Mesothelial cell of epicardium (in vitro differentiated cells): ENCODE measurements at places on chromosomes 2 and 18.

DNA sequence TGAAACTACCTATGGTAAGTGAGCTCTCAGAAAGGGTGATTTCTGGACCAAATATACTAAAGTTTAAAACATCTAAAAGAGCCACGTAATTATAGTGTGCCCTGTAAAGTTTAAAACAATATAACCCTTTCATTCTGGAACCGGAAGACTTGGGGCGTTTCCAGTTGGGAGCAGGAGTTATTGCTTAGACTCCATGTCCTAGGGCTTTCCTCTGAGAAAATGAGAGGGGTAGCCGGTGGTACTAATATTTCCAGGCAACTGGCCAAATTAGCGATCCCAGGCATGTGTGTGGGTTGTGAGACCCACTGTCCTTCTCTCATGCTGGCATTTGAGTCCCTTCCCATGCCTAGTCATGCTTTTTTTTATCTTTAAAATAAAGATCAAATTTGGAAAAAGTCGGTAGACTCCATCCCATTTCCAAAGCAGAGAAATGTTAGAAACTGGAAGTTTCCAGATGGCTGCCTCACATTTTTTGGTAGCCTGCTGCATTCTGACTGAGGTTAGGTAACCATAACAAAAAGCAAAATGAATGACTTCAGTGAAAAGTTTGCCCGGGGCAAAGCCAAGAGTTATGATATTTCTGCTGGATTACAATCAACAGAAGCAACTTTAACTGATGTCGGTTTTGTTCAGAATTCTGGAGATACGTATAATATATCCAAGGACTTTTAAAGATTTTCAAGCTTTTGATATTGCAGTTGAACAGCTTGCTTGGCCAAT lies 227.4 kb downstream of the SS18 start:
- H3K4me3 ChIP-seq = no peak overlapping the region
- no peak for DNase-seq
- peaks cover 12% of the 10 kb centered on the region for H3K4me1 ChIP-seq
- no peaks in the 10 kb centered on the region for H3K36me3 ChIP-seq
- no peaks in the 10 kb centered on the region for H3K27me3 ChIP-seq

DNA sequence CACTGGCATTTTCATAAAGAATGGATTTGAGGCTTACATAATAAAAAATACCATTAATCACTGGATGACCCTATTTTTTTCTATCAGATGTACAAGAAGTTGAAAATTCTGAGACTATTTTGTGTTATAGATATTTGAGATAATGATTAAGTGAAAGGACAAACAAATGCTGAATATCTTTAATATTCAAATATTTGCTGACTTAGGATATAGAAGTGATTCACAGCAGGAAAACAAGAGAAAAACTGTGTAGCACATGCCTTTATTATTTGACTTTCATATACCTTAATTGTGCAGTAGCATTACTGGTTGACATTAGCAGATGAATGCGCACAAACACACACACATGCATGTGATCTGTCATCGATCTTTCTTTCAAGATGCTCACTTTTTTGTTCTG lies 766.5 kb downstream of the SATB2 start:
- H3K27me3 ChIP-seq = peaks cover 4% of the 10 kb centered on the region
- H3K27ac ChIP-seq = no peak overlapping the region
- no peak overlapping the region for H3K4me3 ChIP-seq
- no peaks in the 10 kb centered on the region for H3K36me3 ChIP-seq
- no peak for DNase-seq

DNA sequence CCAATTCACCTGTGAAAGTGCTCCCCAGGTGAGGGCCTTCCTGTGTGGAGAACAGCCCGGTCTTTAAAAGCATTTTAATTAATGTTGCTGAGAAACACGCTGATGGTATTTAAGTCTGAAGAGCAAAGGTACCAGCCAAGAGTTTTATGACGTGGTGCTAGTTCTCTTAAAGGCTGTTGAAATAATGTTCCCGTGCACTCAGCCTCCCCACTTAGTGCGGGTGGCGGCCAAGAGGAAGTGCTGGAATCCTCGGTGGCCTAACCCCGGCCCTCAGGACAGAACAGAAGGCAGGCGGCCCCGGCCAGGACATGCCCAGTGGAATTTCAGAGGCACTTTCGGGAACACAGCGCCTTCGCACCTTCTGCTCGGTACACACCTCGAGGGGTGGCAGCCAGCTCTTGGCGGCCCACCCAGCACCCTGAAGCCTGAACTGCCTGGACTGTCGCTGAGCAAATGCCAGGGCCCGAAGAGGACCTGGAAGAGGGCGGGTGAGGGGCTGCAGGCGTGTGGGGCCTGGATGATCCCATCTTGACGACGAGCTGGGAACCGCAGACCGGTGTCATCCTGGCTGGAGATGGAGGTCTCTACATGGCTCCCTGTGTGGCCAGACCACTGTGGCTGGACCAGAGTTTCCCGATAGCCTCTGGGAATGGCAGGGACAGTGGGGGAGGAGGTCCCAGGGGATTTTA lies 142.9 kb downstream of the ASB1 start:
- H3K27me3 ChIP-seq = peaks cover 4% of the 10 kb centered on the region
- no peak for DNase-seq
- no peak overlapping the region for H3K27ac ChIP-seq
- H3K4me1 ChIP-seq = peaks cover 16% of the 10 kb centered on the region
- H3K4me3 ChIP-seq = no peak overlapping the region

DNA sequence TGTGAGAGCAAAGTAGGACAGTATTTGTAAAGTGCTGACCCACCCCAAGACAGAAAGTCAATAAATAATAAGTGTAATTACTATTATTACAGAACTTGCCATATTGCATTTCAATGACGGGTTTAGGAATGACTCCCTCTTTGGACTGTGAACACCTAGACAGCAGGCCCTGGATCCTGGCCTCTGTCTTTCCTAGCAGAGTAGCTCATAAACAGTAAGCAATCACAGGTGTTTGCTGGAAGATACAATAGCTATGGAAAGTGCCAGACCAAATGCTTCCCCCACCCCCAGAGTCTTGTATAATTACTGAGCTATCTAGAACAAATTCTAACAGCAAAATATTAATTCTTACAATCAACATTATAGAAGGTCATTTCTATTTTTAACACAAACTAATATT lies 20.1 kb upstream of the MYO1B start:
- H3K27me3 ChIP-seq = no peaks in the 10 kb centered on the region
- no peaks in the 10 kb centered on the region for H3K36me3 ChIP-seq
- no peak overlapping the region for H3K4me3 ChIP-seq
- DNase-seq = no peak

GRCh38 chr2:240560480-240561324 lies 545 bp downstream of the DUSP28 start:
- peak overlapping the region; percentile 69 for H3K4me3 ChIP-seq
- peaks cover 41% of the 10 kb centered on the region for H3K4me1 ChIP-seq
- no peaks in the 10 kb centered on the region for H3K27me3 ChIP-seq
- DNase-seq = peak; percentile 99
- H3K36me3 ChIP-seq = peaks cover 3% of the 10 kb centered on the region

GRCh38 chr18:69401226-69401971 lies 711 bp downstream of the DOK6 start:
- H3K27ac ChIP-seq = no peak overlapping the region
- H3K4me1 ChIP-seq = peaks cover 25% of the 10 kb centered on the region
- H3K36me3 ChIP-seq = no peaks in the 10 kb centered on the region
- H3K4me3 ChIP-seq = peak overlapping the region; percentile 76
- no peak for DNase-seq

GRCh38 chr2:218257390-218257981 lies 3.3 kb upstream of the GPBAR1 start:
- peaks cover 11% of the 10 kb centered on the region for H3K36me3 ChIP-seq
- no peak for DNase-seq
- peak overlapping the region; percentile 50 for H3K27ac ChIP-seq
- no peak overlapping the region for H3K4me3 ChIP-seq
- H3K4me1 ChIP-seq = peaks cover 31% of the 10 kb centered on the region

- DNase-seq = no peak
- no peaks in the 10 kb centered on the region for H3K27me3 ChIP-seq
- no peak overlapping the region for H3K27ac ChIP-seq
- H3K36me3 ChIP-seq = no peaks in the 10 kb centered on the region
- H3K4me1 ChIP-seq = peaks cover 10% of the 10 kb centered on the region
Observed at GRCh38 chr18:74303936-74304335, 11.7 kb upstream of the C18orf63 start.

DNA sequence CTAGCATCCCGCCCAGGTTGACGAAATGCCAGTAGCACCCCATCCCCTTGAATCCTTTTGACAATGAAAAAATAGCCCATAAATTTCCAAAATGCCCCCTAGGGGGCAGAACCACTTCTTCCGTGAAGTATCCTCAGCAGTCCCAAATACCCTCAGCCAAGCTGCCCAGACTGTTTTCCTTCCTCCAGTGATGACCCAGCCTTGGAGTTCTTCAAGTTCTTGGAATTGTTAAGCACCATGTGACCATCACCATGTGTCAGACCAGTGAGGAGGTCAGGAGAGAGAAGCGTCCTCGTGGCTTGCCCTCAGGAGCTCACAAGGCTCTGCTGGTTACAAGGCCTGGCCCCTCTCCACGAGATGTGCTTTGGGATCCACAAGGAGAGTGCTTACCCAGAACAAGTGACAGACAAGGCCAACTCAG lies 1.4 kb upstream of the SLC23A3 start:
- H3K27me3 ChIP-seq = no peaks in the 10 kb centered on the region
- peaks cover 10% of the 10 kb centered on the region for H3K36me3 ChIP-seq
- H3K27ac ChIP-seq = peak overlapping the region; percentile 13
- H3K4me1 ChIP-seq = peaks cover 12% of the 10 kb centered on the region
- H3K4me3 ChIP-seq = no peak overlapping the region
- no peak for DNase-seq

DNA sequence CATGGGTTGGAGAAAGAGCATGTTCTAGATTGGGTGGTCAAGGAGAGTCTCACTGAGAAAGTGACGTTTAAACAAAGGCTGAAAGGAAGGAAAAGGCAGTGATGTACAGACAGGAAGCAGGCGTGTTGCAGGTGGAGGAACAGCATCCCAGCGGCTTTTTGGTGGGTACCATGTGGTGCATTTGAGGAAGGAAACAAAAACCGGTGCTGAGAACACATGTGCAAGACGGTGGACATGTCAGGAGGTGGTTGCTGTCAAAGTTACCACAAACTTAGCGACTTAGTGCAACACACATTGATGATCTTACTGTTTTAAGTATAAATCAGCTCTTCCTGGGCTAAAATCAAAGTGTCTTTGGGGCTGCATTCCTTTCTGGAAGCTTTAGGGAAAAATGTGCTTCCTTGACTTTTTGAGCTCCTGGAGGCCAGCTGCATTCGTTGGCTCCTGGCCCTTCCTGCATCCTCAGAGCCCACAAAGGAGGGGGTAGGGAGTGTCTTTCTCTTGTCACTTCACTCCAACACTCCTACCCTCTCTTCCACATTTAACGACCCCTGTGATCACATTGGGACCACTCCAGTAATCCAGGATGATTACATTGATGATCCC lies 380.6 kb downstream of the FBXO15 start:
- H3K27ac ChIP-seq = no peak overlapping the region
- peaks cover 4% of the 10 kb centered on the region for H3K27me3 ChIP-seq
- H3K36me3 ChIP-seq = no peaks in the 10 kb centered on the region
- no peaks in the 10 kb centered on the region for H3K4me1 ChIP-seq

DNA sequence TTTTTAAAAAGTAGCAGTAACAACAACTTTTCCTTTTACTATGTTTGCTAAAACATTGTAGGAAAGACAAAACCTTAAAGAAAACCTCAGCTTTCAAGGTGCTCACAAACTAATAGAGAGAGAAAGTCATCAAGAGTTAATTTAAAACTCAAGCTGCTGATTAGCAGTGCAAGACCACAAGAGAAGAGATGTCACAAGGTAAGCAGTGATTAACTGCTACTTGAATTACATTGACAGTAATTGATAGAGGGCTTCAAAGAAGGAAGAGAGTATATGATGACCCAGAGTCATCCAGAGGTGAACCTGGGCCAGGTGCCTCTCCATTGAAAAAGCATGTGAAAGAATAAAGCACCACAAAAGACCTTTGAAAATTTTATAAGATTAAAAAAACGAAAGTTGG lies 939.6 kb upstream of the CNTNAP5 start:
- H3K36me3 ChIP-seq = no peaks in the 10 kb centered on the region
- H3K4me3 ChIP-seq = no peak overlapping the region
- no peaks in the 10 kb centered on the region for H3K27me3 ChIP-seq
- peaks cover 34% of the 10 kb centered on the region for H3K4me1 ChIP-seq

- H3K36me3 ChIP-seq = no peaks in the 10 kb centered on the region
- no peak overlapping the region for H3K4me3 ChIP-seq
- DNase-seq = no peak
- H3K27ac ChIP-seq = no peak overlapping the region
- peaks cover 7% of the 10 kb centered on the region for H3K4me1 ChIP-seq
Observed at GRCh38 chr18:73848656-73849055, 299.0 kb downstream of the FBXO15 start.

DNA sequence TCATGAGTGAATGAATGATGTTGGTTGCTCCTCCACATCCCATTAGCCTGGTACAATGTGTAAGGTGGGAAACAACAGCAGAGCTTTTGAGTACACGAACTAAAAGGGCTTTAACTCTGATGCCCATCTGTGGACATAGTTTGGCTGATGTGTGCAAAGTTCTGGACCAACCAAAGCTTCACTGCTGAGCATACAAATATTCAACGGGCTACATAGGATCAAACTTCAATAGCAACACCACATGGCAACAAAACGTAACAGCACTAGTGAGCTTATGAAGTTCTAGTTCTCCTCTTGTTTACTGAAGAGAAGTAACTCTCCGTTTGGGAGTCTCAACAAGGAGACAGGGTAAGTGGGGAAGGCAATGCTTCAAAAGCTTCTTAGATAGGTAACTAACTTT lies 20.4 kb downstream of the STAM2 start:
- no peak overlapping the region for H3K27ac ChIP-seq
- no peak for DNase-seq
- H3K27me3 ChIP-seq = no peaks in the 10 kb centered on the region

- no peak overlapping the region for H3K4me3 ChIP-seq
- H3K4me1 ChIP-seq = no peaks in the 10 kb centered on the region
- DNase-seq = no peak
- no peaks in the 10 kb centered on the region for H3K27me3 ChIP-seq
Observed at GRCh38 chr18:6086731-6087130, 191.4 kb upstream of the TMEM200C start.

- no peak overlapping the region for H3K27ac ChIP-seq
- H3K4me3 ChIP-seq = no peak overlapping the region
- no peaks in the 10 kb centered on the region for H3K27me3 ChIP-seq
- no peak for DNase-seq
- H3K4me1 ChIP-seq = no peaks in the 10 kb centered on the region
Observed at GRCh38 chr18:28457784-28458183, 280.9 kb upstream of the CDH2 start.

DNA sequence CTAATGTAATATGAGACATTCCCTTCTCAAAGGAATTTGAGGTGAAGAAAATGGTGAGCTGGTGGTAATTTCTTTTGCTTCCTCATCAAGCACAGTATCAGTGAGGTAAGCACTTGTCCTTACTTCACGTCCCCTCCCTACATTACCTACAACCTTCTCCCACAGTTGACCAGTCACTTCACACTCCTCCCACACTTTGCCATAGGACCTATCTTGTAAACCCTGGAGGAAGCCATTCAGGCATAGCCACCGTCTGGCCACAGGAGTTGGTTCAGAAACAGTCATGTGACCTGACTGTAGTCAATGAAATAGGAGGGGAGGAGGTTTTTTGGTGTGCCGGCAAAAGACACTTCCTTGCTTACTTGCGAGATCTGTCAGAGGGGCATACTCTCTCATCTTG lies 12.1 kb downstream of the ACOXL start:
- no peak overlapping the region for H3K4me3 ChIP-seq
- no peak for DNase-seq
- peaks cover 10% of the 10 kb centered on the region for H3K4me1 ChIP-seq
- no peak overlapping the region for H3K27ac ChIP-seq
- no peaks in the 10 kb centered on the region for H3K36me3 ChIP-seq
- H3K27me3 ChIP-seq = peaks cover 28% of the 10 kb centered on the region

GRCh38 chr2:20668451-20668850 lies 1.5 kb downstream of the GDF7 start:
- H3K4me3 ChIP-seq = peak overlapping the region; percentile 52
- H3K36me3 ChIP-seq = no peaks in the 10 kb centered on the region
- H3K27ac ChIP-seq = no peak overlapping the region
- peaks cover 19% of the 10 kb centered on the region for H3K4me1 ChIP-seq
- no peak for DNase-seq
